ENCODE measurements at places on chromosomes 4 and X.

DNA sequence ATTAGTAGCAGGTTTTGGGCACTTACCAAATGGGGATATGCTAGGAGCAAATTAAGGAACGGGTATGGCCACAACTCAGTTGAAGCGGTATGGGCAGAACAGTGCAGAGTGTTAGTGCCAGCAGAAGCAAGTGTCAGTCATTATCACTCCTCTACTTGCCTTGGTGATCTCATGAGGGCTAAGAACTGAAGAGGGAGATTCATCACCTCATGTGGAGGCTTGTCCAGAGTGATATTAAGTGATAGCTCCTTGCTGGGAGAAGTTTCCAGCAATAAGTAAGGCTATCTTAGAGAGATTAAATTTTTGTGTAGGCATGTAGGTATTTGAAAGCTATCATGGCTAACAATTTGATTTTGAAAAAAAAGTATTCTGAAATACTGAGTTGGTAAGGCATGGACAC lies 615.4 kb upstream of the SMIM31 start:
- no peak for DNase-seq

DNA sequence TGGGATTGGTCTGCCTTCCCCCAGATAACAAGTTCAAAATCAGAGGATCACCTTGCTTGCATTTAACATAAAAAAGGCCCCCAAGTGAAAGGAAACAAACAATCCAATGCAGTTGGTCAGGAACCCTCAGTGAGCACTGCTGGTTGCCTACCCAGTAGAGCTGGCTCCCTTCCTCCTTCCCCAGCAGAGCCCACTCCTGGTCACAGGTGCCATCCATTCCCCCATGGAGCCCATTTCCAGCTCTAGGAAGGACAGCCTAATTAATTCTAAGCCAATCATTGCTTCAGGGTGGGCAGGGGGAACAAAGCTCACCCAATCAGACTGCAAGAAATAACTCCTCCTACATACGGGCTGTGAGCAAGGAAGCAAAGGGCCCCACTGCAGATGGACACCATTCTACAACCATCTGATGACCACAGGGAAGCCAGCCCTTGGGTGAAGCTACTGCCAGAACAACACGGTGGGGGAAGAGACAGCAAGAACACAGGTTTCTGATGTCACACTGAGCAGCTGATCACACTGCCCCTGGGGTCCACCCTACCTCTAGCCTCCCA lies 86.5 kb downstream of the SH3KBP1 start:
- DNase-seq, result no peak

DNA sequence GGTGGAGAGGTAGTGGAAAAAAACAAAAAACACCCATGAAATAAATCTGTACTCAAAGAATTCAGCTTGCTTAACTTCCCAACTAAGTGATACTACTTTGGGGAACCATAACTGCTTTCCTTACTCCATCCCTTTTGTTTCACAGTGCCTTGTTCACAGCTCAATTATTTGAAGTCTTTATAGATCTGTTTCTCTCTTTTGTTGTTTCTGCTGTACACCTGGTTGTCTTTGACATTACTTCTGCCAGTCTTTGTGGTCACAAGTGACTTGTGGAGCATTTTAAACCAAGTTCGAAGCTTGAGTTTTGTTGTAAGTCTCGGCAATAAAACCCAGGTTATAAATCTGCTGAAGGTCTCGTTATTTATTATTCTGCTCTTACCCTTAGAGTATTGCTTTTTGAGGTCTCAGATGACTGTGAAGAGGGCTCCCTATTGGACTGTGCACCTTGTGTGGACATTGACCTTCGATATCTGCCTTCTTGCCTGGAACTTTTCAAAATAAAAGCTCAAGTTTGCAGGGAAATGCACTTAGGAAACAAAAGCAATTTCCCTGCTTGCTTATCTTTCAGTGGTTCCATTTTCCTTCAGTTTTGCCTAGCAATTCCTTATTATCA lies 59.8 kb downstream of the ANK2 start:
- DNase-seq, result no peak

DNA sequence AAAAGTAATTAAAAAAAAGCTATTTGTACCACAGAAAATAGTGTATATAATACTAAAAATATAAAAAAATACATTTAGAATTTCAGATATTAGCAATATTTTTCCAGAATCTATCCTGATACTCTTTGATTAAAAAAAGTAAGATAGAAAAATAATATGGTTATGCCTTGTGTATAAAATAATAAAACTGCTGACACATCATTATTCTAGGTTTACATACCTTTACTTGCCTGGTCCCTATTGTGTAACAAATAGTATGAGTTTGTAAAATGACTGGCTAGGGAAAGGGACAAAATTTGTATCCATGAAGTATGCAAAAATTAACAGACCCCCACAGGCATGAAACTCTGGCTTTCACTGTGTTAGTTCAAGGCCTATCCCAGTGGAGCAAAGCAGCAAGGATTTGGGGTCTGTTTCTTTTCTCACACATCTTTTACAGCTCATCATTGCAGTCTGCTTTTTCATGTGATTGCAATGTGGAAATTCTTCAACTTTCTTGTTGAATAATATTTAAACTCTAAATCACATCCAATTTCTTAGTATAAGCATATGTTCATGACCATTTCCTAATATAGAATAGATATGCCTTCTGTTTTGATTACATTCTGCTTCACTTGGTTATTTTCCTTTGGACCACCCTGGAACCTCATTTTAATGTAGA lies 136.7 kb upstream of the PCDH18 start:
- DNase-seq, result no peak

DNA sequence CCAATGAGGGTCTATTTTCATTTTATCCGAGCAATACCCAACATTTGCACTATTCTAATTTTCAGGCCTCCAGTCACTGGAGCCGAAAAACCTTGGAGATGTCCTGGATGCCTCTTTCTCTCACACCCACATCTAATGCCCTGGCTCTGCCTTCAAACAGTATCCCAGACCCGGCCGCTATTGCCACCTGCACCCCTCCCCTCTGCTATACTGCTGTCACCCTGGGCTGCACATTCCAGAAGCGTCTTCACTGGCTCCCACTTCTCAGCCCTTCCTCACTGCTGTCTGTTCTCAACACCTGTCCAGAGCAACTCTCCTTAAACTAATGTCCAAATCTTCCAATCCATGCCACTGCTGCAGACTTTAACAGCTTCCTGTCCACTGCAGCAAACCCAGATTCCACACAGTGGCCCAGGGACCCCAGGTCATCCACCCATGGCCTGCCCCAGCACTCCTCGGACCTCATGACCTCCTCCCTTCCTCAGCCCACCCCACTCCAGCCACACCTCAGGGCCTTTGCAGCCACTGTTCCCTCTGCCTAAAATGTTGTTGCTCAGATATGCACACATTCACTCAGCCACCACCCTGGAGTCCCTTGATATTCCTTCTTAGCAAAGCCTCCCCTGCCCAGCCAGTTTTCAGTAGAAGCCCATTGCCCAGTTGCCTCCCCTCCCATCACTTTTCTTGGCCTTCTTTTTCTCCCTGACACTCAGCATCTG lies 30.5 kb upstream of the PPP2R2C start:
- no peak for DNase-seq

GRCh38 chrX:84168574-84168973 lies 19.4 kb downstream of the RPS6KA6 start:
- DNase-seq, result no peak

DNA sequence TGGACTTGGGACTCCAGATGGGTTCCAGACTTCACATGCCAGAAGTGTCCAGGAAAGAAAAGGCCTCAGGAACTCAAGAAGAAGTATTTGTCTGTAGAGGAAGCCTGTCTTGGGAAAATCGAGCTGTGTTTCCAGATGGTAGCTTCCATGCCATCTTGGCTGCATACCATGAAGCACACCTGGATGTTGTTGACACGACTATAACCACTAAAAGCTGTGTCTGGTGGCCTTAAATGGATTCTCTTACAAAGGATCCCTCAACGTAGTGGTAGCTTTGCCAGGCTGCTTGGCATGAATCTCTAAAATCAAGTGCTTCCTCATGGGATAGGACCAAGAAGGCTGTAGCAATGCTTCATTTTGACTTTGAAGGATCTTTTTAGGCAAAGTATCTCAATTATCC lies 313.4 kb upstream of the BOD1L1 start:
- no peak for DNase-seq

DNA sequence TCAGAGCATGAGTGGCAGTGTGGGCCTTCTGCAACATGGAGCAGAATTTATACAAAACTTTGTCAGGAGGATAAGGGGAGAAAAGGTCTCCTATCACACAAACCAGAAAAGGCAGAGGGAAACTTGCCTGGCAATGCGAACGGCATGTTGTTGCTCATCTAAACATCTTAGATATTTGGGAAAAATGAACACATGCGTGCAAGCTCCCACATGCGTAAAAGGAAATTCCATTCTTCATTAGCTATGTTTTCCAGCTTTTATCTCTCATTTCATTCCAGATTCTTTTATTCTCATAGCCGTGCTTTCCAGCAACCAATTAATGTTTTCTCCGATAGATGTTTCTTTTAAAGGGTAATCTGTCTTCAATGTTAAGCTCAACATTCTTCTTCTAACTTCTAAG lies 31.3 kb upstream of the GBA3 start:
- peak; percentile 75 for DNase-seq

GRCh38 chr4:26574563-26574962 lies 9.3 kb upstream of the TBC1D19 start:
- no peak for DNase-seq

DNA sequence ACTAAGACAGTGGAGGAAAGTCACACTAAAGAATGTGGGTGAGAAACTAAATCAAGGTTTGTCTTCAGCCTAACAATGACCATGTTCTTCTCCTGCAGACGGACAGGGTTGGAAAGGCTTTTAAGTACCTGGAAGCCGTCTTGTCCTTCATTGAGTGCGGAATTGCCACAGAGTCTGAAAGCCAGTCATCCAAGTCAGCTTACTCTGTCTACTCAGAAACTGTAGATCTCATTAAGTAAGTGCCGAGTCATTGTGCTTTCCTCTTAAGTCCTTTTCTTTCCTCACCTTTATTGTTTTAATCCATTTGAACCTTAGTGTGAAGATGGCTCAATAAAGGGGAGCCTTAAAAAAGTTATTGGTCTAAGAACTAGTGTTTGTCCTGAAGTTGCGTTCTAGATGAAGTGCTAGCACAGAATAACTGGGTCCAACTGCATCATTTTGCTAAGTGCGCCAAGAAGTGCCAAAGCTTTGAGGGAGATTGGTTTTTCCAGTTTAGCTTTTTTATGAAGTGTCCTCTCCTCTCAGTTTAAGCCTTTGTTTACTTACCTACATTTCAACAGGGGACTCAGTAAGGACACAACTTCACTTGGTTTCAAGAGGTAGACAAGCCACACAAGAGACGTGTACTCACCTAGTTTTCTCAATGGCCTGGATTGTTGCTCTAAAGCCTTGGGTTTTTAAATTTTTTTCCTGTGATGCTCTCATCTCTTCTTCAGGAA lies 89.3 kb downstream of the KLHL8 start:
- DNase-seq, result no peak

DNA sequence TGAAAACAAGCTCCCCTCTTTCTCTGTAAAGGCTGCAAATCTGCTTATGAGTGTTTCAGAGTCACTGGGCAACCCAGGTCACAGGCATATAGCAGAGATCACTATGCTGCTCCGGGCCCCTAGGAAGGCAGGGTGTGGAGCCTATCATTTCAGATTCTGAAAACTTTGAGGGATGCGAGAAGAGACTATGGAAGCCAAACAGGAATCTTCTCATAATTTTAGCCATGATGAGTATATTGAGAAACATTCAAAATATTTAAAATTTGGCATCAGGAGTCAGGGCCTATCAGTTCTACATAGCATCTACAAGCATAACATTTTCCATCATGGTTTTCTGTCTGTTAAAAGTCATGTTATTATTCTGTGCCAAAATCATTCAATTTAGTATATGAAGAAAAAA lies 61.7 kb upstream of the ATXN3L start:
- peak; percentile 42 for DNase-seq

DNA sequence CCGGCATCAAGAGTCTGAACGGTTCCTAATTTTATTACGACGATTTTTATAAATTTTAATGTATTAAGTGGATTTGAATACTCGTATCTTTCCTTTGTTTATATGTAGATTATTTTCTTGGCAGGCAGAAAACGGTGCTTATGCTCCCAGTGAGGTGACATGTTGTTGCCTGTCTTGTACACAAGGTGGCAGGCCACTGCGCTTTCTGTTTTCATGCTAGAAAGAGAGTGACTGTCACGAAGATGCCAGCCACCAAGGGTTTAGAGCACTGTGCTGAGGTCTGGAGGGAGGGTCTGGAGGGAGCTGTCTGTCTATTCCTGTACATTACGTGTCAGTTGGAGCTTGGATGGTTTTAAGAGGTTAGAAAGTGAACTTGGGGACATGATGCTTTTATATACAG lies 87.7 kb downstream of the SHROOM2 start:
- DNase-seq, result peak; percentile 50

DNA sequence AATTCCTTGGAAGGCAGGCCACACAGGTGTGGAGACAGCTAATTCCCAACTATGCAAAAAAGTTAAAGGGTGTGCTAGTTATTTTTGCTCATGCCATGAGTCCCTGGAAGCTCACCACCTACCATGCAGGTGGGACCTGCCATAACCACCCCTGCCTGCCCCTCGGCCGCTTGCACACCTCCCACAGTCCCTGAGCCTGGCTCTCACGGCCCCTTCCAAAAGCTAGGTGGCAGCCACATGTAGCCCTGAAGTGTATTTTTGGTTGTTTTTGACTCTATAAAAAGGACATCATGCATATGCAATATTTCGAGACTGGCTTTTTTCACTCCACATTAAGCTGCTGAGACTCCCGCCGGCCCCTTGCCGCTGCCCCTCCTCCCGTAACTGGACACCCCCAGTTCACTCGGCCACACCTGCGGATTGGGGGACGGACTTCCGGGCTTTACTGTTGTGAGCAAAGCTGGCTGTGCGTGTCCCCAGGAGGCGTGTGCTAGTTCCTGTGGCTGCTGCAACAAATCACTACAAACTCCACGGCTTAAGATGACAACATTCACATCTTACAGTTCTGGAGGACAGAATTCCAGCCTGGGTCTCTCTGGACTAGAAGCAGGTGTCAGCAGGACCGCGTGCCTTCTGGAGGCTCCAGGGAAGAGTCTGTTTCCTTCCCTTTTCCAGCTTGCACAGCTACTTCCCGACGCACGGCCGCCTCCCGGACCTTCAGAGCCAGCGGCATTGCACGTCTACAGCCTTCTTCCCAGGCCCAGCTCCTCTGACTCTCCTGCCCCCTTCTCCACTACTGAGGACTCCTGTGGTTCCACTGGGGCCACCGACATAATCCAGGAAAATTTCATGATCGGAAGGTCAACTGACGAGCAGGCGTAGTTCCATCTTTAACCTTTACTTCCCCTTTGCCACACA lies 24.8 kb downstream of the ZFYVE28 start:
- DNase-seq, result peak; percentile 26

DNA sequence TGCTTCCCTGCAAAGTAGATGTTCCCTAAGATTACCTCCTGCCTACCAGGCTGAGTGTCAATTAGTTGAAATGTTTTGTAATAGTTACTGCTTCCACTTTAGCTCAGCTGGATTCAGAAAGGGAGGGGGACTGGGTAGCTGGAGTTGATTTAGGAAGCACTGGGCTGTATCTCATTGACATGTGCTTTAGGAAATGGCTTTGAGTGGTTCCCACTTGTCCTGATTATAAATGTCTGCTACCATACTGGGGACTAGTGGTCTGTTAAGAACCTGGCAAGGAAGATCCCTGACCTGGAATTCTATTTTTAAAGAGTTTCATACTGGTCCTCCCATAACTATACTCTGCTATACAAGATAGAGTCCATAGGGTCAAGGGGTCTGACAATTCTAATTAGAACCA lies 363.9 kb upstream of the PPP1R2C start:
- DNase-seq, result no peak

GRCh38 chrX:153523269-153523668 lies 5.8 kb downstream of the ATP2B3 start:
- no peak for DNase-seq

GRCh38 chrX:9786798-9787635 lies 788 bp downstream of the SHROOM2 start:
- DNase-seq, result no peak

Data from fibroblast of pulmonary artery (primary cell).